ENCODE measurements at places on chromosomes 5 and 9.

DNA sequence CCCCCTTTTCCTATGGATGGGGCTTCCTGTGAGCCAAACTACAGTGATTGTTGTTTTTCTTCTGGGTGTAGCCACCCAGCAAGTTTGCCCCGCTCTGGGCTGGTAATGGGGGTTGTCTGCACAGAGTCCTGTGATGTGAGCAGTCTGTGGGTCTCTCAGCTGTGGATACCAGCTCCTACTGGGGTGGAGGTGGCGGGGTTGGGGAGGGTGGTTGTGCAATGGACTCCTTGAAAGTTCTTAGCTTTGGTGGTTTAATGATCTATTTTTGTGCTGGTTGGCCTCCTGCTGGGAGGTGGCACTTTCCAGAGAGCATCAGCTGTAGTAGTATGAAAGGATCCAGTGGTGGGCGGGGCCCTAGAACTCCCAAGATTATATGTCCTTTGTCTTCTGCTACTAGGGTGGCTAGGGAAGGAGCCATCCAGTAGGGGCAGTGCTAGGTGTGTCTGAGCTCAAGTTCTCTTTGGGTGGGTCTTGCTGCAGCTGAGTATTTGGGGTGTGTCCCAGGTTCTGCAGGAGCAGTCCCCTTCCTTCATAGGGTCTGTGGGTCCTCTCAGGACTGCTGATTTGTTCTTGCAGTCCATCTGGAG, 275.6 kb upstream of the PAPPA start:
- DNase-seq, result no peak

GRCh38 chr9:121252104-121252851, 15.7 kb upstream of the GSN start:
- DNase-seq, result peak; percentile 48

DNA sequence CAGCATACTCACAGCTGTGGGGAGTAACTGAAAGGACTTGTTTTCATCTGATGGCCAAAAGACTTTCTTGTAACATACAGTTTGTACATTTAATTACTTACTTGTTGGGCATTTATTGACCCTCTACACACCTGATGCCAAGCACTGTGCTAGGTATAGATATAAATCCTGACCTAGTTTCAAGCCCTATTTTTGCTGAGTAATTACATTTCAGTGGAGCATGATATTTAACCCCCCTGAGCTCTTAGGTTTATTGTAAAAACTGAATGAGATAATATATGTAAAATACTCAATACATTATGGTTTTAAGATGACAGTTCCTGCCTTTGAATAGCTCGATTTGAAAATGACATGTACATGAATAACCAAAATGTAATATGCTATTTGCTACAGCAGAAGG, 68.1 kb upstream of the SLC12A2 start:
- DNase-seq, result no peak

GRCh38 chr9:75858497-75859092, 31.9 kb upstream of the PCSK5 start:
- no peak for DNase-seq

- DNase-seq, result peak; percentile 22
Measured at GRCh38 chr5:44536650-44537260, 147.5 kb upstream of the FGF10 start.

GRCh38 chr9:70435948-70436347, 21.5 kb upstream of the KLF9 start:
- DNase-seq, result peak; percentile 52

DNA sequence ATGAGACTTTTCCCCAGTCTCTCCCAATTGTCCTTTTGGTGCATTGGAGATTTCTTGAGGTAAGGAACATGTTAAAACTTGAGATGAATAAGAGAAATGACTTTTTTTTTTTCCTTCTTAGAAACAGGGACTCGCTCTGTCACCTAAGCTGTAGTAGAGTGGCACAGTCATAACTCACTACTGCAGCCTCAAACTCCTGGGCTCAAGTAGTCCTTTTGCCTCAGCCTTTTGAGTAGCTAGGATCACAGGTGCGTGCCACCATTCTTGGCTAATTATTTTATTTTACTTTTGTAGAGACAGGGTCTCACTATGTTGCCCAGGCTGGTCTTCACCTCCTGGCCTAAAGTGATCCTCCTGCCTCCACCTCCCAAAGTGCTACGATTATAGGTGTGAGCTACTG, 25.9 kb downstream of the CDC42SE2 start:
- DNase-seq, result no peak

- DNase-seq, result no peak
Measured at GRCh38 chr5:113225259-113225658, 209.5 kb downstream of the TSSK1B start.

GRCh38 chr5:4422247-4422646, 717.9 kb upstream of the ADAMTS16 start:
- no peak for DNase-seq

GRCh38 chr9:93004561-93004960, 53.9 kb upstream of the SUSD3 start:
- no peak for DNase-seq

DNA sequence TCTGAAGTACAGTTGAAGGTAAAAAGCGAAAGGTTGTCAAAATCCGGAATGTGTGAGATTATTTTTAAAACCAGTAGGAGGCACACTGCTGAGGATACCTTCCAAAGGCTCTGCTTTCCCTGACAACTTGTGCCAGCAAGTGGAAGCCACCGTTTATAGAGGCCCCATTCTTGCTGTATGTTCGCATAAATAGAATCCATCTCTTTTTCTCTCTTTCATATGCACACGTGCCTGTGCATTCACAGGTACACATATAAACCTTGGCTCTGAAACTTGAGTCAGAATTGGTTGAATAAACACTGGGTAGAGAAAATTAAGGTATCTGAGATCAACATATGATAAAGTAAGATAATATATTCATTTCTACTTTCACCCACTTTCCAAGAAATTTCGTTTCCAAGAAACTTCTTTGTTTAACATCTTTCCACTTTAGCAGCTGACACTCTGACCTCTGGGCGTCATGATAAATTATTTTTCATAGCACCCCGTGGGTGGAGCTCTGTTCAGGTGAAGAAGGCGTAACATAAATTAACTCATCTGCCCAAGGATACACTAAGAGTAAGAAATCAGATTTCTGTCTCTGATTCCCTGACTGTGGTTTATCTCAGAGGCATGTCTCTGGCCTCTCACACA, 63.7 kb upstream of the RICTOR start:
- no peak for DNase-seq

DNA sequence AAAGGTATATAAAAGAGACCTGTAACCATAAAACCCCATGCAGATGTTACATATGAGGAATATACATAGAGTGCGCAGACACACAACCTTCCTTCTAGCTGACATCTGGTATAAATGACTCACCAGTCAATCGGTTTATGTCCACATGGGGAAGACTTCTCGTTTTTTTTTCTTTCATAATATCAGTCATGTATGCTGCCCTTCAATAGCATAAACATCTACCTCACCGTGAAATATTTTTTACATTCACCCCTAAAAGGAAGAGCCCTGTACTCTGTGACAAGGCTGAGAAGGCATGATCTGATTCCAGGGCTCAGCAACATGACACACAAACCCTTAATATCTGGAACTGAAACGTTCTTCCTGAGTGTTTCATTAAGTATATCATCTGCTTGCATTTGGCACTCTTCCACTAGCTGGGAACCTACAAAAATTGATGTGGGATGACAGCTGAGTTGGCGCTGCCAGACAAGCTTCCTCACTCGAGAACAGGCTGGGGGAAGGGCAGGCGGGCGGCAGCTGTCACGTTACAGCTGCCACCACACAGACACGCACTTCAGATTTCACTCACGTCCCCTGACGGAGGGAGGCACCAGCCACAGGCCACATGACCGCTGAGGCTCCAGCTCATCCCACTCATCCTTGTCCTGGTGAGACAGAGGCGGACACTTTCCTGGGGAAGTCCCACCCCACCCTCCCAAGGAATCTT, 74.2 kb downstream of the SHB start:
- peak; percentile 98 for DNase-seq

DNA sequence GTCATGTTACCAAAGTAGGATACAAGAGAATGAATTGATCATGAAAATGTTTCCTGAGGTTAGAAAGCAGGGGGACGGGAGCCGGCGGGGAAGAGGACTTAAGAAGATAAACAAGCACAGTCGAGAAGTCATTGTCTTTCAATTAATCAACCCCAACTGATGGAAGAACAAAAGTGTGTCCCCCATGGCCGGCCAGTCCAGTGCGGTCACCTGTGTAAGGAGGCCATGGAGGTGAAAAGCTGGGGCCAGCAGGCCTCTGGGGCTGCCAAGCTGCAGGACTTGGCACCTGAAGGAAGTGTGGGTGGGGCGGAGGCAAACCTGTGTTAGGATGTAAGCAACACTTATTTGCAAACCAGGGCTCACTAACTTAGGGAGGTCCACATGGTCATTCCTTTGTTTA, 223.3 kb upstream of the TBCA start:
- DNase-seq, result no peak

DNA sequence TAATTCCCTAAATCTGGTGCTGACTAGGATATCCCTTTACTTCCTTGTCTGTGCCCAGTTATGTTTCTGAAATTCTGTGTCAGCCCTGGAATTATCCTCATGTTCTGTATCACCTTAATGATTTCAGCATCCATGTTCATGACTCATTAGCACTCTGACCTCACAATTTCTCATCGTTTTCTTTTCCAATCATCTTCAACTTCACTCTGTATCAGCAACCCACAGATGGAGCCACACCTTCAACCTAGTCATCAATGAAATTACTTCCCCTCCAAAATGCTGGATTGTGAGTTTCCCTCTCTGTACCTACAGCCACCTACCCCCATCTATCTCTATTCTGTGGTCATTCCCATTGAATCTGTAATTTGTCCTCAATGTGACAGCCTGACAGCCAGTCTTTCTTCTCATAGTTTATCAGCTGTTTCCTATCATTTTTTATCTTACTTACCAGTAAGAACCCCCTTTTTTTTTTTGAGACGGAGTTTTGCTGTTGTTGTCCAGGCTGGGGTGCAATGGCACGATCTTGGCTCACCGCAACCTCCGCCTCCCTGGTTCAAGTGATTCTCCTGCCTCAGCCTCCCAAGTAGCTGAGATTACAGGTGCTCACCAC, 3.1 kb upstream of the IL6ST start:
- DNase-seq, result no peak

GRCh38 chr5:154220625-154221024, 30.1 kb downstream of the GALNT10 start:
- no peak for DNase-seq

GRCh38 chr5:10860645-10861422, 99.8 kb upstream of the DAP start:
- no peak for DNase-seq

- DNase-seq, result no peak
Measured at GRCh38 chr5:119088438-119088837, 17.6 kb downstream of the DMXL1 start.

- no peak for DNase-seq
Measured at GRCh38 chr5:152688561-152689249, 283.6 kb upstream of the NMUR2 start.

- DNase-seq, result no peak
Measured at GRCh38 chr5:42121401-42121800, 196.3 kb downstream of the FBXO4 start.

DNA sequence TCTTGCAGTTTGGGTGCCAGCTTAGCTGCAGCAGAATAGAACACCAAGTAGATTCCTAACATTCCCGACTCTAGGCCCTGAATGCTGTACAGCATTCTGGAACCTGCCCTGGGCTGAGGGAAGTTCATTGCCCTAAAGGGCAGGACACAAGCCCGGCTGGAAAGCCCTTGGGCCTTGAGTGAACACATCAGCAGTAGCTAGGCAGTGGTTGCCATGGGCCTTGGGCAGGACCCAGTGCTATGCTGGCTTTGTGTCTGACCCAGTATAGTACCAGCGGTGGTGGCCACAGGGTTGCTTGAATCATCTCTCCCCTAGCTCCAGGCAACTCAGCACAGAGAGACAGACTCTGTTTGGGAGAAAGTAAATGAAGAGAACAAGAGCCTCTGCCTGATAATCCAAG, 137.8 kb downstream of the AGTPBP1 start:
- no peak for DNase-seq

- no peak for DNase-seq
Measured at GRCh38 chr5:2256691-2257280, 374.1 kb upstream of the IRX4 start.

DNA sequence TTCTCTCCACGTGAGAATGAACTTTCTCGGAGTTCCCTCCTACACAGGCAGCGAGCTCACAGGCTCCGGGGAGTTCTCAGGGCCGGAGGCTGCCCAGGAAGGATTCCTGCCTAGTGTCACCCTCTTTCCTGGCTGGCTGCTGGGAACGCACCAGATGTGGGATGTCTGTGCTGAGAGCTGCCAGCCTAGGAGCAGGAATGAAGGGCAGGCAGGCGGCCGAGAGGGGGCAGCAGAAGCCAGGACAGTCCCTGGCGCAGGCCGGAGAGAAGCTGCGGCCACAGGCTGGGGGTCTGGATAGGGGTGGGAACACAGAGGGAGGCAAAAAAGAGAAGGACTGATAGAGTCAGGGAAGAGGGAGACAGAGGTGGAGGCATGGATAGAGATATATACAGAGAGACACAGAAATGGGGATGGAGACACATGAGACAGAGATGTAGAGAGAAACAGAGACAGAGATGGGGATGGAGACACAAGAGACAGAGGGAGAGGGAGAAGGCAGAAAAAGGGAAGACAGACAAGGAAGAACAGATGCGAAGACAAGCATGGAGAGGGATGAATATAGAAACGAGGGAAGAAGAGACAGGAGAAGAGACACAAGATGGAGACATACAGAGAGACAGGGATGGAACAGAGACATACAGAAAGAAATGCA, 25.3 kb upstream of the ENHO start:
- DNase-seq, result peak; percentile 81

DNA sequence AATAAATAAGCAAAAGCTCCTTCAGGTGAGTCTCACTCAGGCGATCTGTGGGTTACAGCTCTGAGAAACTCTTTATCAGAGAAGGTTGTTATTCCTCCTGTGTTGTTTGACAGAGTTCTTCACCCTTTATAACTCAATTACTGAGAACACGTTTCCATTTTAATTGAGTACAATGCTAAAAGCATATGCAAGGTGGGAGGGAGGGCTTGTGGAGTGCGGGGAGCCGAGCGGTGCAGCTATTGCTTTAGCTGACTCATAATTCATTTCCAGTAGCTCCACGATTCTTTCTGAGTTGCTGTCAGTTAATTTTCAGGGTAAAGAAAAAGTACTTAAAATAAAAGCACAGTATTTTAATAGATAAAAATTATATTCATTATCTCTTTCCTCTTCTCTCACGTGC, 104.7 kb upstream of the CKMT2 start:
- no peak for DNase-seq

DNA sequence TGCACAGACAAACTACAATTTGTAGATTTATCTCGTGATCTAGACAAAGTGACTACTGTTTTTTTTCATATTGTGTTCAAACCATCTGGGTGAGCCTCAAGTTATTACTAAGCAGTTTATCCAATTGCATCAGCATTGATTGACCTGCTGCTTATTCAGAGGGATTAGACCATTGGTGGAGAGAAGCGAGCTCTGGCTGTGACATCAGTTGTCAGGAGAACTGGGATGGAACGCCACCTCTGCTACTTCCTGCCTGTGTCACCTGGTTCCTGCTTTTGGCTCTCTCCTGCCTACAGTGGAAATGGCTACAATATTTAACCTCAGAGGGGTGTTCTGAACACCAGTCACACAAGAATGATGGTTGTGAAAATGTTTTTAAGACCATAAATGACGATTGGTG, 12.1 kb downstream of the NR4A3 start:
- DNase-seq, result peak; percentile 47
